ENCODE measurements at places on chromosomes 2 and 18. TPM values are rescaled to one million over a fixed set of nuclear protein-coding genes. Genes with fewer than 3 reads are reported as not detected.

The NEU2 gene
- not detected for polyA plus RNA-seq

The CCL20 gene
- 0.60 TPM for polyA plus RNA-seq

The NOL4 gene
- polyA plus RNA-seq, result 2.2 TPM

The TTLL4 gene
- polyA plus RNA-seq, result 44.1 TPM

The TWIST2 gene
- polyA plus RNA-seq, result 5.0 TPM

The FNDC4 gene
- polyA plus RNA-seq, result 6.6 TPM

The PPP4R1 gene
- polyA plus RNA-seq, result 93.2 TPM

The FAM168B gene
- 117 TPM for polyA plus RNA-seq

The KCNS3 gene
- 6.9 TPM for polyA plus RNA-seq

The CASP10 gene
- polyA plus RNA-seq, result 10.1 TPM

The PROM2 gene
- polyA plus RNA-seq, result 46.1 TPM

The GAREM2 gene
- 6.3 TPM for polyA plus RNA-seq

The CBLN2 gene
- polyA plus RNA-seq, result 5.5 TPM

The TET3 gene
- polyA plus RNA-seq, result 23.0 TPM

The FN1 gene
- polyA plus RNA-seq, result 399 TPM

The FZD7 gene
- polyA plus RNA-seq, result 65.9 TPM

The HOXD8 gene
- polyA plus RNA-seq, result 171 TPM

The MAP2 gene
- 31.7 TPM for polyA plus RNA-seq

The TTN gene
- polyA plus RNA-seq, result 1.2 TPM

The PLA2R1 gene
- polyA plus RNA-seq, result 81.4 TPM

The CDH2 gene
- 70.4 TPM for polyA plus RNA-seq

The GKN1 gene
- not detected for polyA plus RNA-seq

The LRP1B gene
- 0.78 TPM for polyA plus RNA-seq

The CFAP221 gene
- 18.5 TPM for polyA plus RNA-seq

The CNGA3 gene
- not detected for polyA plus RNA-seq

The SLC39A6 gene
- 76.6 TPM for polyA plus RNA-seq

The SCG2 gene
- 0.54 TPM for polyA plus RNA-seq

The CIDEA gene
- not detected for polyA plus RNA-seq

The SCYGR4 gene
- polyA plus RNA-seq, result not detected

The SLC5A7 gene
- polyA plus RNA-seq, result 0.43 TPM
